GM20000 (cell line): ENCODE measurements at places on chromosomes 3 and 15.

GRCh38 chr3:53845103-53845880 lies 927 bp downstream of the CHDH start:
- DNase-seq, result peak; percentile 75

DNA sequence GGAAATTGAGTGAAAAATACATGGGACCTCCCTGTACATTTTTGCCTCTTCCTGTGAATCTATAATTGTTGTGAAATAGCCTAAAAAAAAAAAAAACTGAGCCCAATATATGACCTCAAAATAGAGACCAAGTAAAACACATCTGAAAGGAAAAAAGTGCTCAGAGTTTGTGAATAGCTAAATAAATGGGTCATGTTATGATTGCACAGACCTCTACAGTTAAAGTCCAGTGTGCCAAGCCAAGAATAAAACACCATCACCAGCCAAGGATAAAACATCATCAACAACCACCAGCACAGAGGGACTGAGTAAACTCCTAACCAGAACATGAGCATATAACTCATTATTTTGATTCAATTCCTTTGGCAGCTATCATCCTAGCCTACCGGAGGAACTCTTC lies 115.6 kb upstream of the AGTR1 start:
- no peak for DNase-seq

DNA sequence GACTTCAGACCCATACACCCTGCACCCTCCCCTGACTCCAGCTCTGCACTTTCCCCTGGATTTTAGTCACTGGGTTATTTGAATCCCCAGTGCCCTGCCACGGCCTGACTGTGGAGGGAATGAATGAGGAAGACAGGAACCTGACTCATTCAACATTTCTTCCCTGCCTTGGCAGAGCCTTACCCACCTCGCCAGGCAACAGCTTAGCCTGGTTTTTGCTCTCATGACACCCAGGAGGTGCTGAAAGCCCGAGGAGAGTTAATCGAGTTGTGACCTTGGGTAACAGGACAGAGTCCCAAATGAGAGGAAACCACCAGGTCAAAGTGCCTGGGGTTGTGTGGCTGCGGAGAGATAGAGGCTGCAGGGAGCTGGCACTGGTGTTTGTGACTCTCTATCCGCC lies 128.3 kb downstream of the SMAD6 start:
- DNase-seq, result no peak

GRCh38 chr3:12822725-12823373 lies 18.5 kb downstream of the RPL32 start:
- no peak for DNase-seq

GRCh38 chr3:69499899-69500421 lies 114.1 kb upstream of the FRMD4B start:
- no peak for DNase-seq

- no peak for DNase-seq
Observed at GRCh38 chr3:65627062-65627461, 411.7 kb downstream of the MAGI1 start.
